EL (cell line): ENCODE measurements at places on chromosomes 16 and 17.

GRCh38 chr17:73749928-73750605 lies 105.8 kb upstream of the SDK2 start:
- DNase-seq = no peak

DNA sequence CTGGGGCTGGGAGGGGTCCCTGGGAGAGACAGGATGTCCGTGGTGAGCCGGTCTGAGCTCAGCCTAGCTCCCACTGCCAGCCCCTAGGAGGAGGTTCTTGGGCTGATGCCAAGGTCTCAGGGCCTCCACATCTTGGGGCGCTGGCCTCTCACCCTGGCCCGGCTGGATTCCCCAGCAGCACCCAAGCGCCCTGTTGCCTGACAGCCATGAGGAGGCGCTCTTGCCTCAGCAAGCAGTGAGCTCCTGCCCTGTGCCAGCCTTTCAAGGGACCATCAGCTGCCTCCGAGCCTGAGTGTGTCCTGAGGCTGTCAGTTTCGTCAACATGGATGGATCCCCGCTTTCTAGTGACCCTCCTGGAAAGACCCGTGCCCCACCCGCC lies 234.9 kb upstream of the CIBAR2 start:
- no peak for DNase-seq

DNA sequence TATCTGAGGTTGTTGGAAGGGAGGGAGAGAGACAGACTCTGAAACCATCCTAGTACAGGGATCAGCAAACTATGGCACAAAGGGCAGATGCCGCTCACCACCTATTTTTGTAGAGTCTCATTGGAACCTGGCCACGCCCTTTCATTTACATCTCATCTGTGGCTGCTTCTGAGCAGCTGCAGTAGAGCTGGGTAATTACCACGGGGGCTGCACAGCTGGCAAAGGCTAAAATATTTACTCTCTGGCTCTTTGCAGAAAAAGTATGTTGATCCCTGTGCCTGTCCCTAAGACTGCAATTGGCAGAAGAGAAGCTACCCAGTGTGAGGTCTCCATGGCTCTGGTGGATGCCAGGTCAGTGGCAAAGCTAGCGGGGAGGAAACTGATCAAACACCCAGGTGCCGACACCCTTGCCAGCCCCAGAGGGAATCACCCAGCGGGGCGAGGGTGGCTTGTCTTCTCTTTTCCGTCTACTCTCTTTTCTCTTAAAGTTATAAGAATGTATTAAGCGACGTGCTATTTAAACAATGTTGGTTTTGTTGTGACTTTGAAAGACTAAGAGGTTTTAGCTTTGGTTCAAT lies 14.0 kb downstream of the CEP295NL start:
- no peak for DNase-seq

- DNase-seq = no peak
Observed at GRCh38 chr17:34532281-34533065, 46.9 kb upstream of the TMEM132E start.

- no peak for DNase-seq
Observed at GRCh38 chr17:37405955-37406634, 541 bp downstream of the ACACA start.

- DNase-seq = peak; percentile 91
Observed at GRCh38 chr17:78351449-78352006, 8.3 kb downstream of the SOCS3 start.

GRCh38 chr16:72044825-72045359 lies 9.4 kb upstream of the HP start:
- DNase-seq = no peak

- no peak for DNase-seq
Observed at GRCh38 chr16:53309457-53309856, 124.8 kb upstream of the RBL2 start.

GRCh38 chr16:73298562-73298961 lies 250.6 kb upstream of the ZFHX3 start:
- DNase-seq = peak; percentile 62

GRCh38 chr16:89455178-89455577 lies 35.2 kb downstream of the ANKRD11 start:
- no peak for DNase-seq

GRCh38 chr16:11610121-11610505 lies 23.4 kb upstream of the LITAF start:
- DNase-seq = no peak

GRCh38 chr16:442976-443375 lies 17.5 kb downstream of the RAB11FIP3 start:
- DNase-seq = no peak

DNA sequence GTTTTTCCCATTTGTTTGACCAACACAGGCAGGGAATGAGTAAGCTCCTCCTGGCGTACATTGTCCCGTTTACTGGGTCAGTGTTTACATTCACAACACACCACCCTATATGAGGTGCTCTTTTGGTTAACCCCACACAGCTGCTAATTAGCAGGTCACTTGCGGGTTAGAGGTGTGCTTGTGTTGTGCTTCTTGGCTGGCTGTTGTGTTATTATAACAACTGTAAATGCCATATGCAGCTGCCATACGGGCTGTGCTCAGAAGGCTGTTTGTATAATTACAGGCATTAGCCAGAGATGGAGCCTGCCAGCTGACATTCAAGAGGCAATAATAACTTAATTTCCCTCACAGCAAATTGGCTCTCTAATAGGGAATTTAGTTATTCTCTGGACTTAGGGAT lies 205.1 kb upstream of the ELAC2 start:
- DNase-seq = no peak

GRCh38 chr17:5115673-5116651 lies at the start of gene USP6:
TSS of gene USP6 (plus strand) at chr17:5116032. CDS start at chr17:5130368, 14,336 bp downstream.
- no peak for DNase-seq

DNA sequence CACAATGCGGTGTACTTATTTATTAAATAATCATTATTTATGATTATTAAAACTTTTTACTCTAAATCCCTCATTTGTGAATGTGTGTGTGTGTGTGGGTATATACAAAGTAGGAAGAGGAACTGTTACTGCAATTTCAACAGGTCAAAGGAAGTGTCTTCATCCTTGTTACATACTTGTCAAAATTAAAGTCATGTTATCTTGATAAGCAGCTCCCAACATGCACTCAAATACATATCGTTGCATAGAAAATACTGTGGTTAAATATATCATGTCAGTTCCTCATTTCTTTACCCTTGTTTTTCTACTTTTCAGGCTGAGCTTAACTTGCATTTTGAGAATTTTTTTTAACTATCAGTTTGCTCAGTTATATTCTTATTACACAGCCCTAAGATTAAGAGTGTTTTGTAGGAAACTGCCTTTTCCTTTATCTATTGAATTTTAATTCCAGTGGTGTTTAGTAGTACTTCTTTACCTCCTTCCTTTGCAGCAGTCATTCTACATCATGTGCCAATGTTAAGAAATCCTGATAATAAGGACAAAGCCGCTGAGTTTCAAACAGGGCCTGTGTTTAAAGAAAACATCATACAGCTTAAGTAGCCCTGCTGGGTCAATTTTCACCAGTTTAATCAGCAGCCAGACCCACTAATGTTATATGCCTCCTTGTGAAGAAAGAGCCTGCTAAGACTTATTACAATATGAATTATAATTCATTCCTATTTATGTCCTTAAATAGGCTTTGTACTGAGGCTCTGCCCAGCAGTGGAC lies 7.2 kb downstream of the EFCAB5 start:
- no peak for DNase-seq

DNA sequence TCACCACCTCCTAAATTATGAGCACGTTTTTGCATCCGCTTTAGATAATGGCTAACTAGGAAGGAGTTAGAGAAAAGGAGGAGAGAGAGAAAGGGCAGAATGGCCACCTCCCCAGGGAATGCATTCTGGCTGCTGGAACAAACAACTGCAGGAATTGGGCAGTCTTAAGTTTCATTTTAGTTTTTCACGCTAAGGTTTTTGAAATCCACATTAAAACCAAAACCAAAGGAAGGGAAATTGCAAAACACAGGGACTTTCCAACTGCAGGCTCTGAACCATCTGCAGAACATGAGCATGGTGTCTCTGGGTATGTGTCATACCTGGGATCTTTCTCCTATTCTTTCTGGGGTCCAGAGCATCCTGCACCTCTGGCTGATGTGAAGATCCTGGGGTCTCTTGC lies 12.1 kb upstream of the CCL8 start:
- peak; percentile 66 for DNase-seq

- no peak for DNase-seq
Observed at GRCh38 chr16:12293017-12293618, 316.6 kb downstream of the SNX29 start.

DNA sequence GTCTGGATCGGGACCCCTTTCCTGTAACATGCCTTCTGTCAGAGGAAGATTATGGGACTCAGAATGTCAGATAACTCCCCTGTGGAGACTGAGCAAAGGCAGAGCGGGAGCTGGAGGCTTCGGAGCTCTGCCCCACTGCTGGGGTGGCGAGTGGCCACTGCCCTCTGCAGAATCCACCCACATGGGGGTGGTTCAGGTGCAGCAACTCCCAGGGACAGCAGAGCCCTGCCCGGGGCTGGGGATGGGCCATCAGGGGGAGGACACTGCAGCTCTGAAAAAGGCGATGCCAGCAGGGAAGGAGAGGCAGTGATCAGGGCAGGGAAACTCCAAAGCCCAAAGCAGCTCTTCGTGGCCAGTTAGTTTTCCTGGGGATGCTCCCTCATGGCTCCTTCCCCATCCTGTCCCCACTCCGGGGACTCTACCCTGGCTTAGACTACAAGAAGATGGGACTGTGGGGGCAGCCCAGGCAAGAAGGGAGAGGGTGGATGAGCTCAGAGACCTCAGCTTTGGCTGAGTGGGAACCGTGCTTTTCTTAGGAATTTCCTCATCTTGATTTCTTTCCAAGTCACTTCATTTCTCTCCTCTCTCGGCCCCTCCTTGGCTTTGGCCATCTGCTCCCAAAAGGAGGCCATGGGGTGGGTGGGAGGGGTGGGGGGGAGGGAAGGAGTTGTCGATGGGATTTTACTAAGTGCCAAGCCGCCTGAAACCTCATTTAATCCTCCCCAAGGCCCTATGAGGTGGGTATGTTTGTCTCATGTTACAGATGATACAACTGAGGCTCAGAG lies 4.0 kb downstream of the CA4 start:
- no peak for DNase-seq

- no peak for DNase-seq
Observed at GRCh38 chr17:61160789-61161445, 238.7 kb upstream of the TBX2 start.

DNA sequence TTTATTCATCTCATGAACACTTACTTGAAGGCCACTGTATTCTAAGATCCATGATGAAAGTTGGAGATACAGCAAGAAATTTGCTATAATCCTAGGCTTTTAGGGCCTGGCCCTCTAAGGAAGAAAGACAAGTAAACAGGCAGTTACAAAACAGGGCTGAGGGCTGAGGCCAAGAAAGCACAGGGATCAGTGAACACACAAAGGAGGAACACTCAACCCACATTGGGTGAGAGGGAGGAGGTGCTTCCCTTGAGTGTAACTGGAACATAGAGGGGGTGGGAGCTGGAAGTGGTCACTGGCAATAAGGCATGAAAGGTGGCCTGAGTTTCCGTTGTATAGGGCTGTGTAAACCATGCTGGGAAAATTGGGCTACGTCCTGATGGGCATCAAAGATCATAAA lies 112.2 kb downstream of the ZNF18 start:
- no peak for DNase-seq

GRCh38 chr17:12765548-12765947 lies 23.8 kb upstream of the ARHGAP44 start:
- peak; percentile 69 for DNase-seq
